Right atrium auricular region (tissue), 2 donors: ENCODE measurements at places on chromosomes 3 and 15. TPM values are rescaled to one million over a fixed set of nuclear protein-coding genes. Genes with fewer than 3 reads are reported as not detected.

GRCh38 chr3:143471705-143472104 is 352.1 kb downstream of the CHST2 start:
- H3K4me3 ChIP-seq = no peak overlapping the region
- no peaks in the 10 kb centered on the region for H3K27me3 ChIP-seq
- H3K36me3 ChIP-seq = no peaks in the 10 kb centered on the region
- H3K4me1 ChIP-seq = no peaks in the 10 kb centered on the region
- no peak overlapping the region for H3K27ac ChIP-seq

SPATA12 gene
- total RNA-seq = not detected

GRCh38 chr15:67080900-67081431 is 15.6 kb downstream of the SMAD3 start:
- H3K4me3 ChIP-seq = no peak overlapping the region
- peaks cover 92% of the 10 kb centered on the region for H3K4me1 ChIP-seq
- H3K27me3 ChIP-seq = no peaks in the 10 kb centered on the region
- no peaks in the 10 kb centered on the region for H3K36me3 ChIP-seq
- peak overlapping the region; percentile 80 for H3K27ac ChIP-seq
- DNase-seq = no peak

DNA sequence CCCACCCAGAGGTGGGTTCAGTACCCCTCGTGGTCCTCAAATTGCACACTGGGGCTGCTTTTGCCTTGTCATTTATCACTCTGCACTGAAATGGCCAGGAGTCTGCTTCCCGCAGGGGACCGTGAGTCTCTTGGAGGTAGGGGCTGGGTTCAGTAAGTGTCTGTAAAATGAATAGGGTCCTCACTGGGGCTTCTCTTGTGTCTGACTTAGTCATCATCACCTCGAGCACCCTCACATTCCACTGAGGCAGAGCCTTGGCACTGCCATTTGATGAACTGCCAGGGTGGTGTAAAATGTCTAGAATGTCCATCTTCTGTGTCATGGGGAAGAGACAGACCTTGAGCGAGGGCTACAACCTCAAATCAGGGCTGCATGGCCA is 61.0 kb upstream of the RYK start:
- no peaks in the 10 kb centered on the region for H3K4me1 ChIP-seq
- H3K4me3 ChIP-seq = no peak overlapping the region
- peak; percentile 44 for DNase-seq
- H3K27ac ChIP-seq = peak overlapping the region; percentile 42

GRCh38 chr3:76479161-76479650 is 560.7 kb upstream of the ROBO2 start:
- H3K27ac ChIP-seq = no peak overlapping the region
- DNase-seq = no peak
- H3K27me3 ChIP-seq = no peaks in the 10 kb centered on the region
- H3K36me3 ChIP-seq = no peaks in the 10 kb centered on the region
